Parietal lobe (tissue), 2 donors: ENCODE measurements at places on chromosomes 3 and 15. TPM values are rescaled to one million over a fixed set of nuclear protein-coding genes. Genes with fewer than 3 reads are reported as not detected.

CELF6 gene
- total RNA-seq = 15.7 TPM

CADM2 gene
- total RNA-seq = 120 TPM

IL17RB gene
- 2.2 TPM for total RNA-seq

OR4F6 gene
- not detected for total RNA-seq

SNUPN gene
- total RNA-seq = 25.0 TPM

GADL1 gene
- total RNA-seq = 2.8 TPM

GOLGA6L7 gene
- not detected for total RNA-seq

NCEH1 gene
- 7.2 TPM for total RNA-seq

CD86 gene
- total RNA-seq = 0.94 TPM

ATP8B4 gene
- 5.0 TPM for total RNA-seq

STRIT1 gene
- not detected for total RNA-seq

ABI3BP gene
- 1.6 TPM for total RNA-seq

C3orf20 gene
- 0.31 TPM for total RNA-seq

LNP1 gene
- 10.0 TPM for total RNA-seq

CLEC3B gene
- total RNA-seq = 14.7 TPM

RTP1 gene
- total RNA-seq = 0.31 TPM

DNAH12 gene
- 1.6 TPM for total RNA-seq

TGM5 gene
- not detected for total RNA-seq

IFRD2 gene
- 28.2 TPM for total RNA-seq

FGF7 gene
- total RNA-seq = 0.94 TPM

HRH1 gene
- 1.9 TPM for total RNA-seq

ZIC1 gene
- 5.9 TPM for total RNA-seq

CTXND1 gene
- total RNA-seq = 0.63 TPM

ATP2B2 gene
- 109 TPM for total RNA-seq

SLC27A2 gene
- total RNA-seq = 1.3 TPM

ADAMTSL3 gene
- 40.4 TPM for total RNA-seq

MASP1 gene
- total RNA-seq = 59.8 TPM

CCR2 gene
- not detected for total RNA-seq

NR1I2 gene
- 0.63 TPM for total RNA-seq

TP63 gene
- total RNA-seq = 0.63 TPM

CLDN16 gene
- 0.63 TPM for total RNA-seq

WNT7A gene
- 10.6 TPM for total RNA-seq

MYZAP gene
- total RNA-seq = 0.63 TPM

PLA2G4D gene
- total RNA-seq = not detected
